ENCODE measurements at places on chromosomes 6 and 20.

GRCh38 chr6:5030596-5031136, 26.8 kb upstream of the RPP40 start:
- peak; percentile 29 for DNase-seq

- no peak for DNase-seq
Measured at GRCh38 chr6:26205625-26206574, 118.7 kb downstream of the HFE start.

- DNase-seq, result no peak
Measured at GRCh38 chr6:50285735-50286134, 236.0 kb upstream of the DEFB112 start.

DNA sequence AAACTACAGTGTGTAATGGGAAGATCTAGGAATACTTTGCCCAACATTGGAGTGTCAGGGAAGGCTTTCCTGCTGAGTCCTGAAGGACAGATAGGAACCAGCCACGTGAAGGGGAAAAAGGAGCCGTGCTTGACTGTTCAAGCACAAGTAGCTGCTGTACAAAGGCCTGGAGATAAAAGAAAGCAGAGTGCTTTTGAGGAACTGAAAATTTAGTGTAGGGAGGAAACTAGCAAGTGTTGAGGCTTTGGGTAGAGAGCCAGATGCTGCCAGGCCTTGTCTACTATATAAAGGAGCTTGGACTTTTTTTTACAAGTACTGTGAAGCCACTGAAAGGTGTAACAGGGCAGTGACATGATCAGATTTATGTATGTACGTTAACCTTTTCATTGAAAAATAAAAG, 39.0 kb downstream of the DSE start:
- DNase-seq, result no peak

GRCh38 chr20:44031781-44032582, 117.3 kb downstream of the TOX2 start:
- no peak for DNase-seq

DNA sequence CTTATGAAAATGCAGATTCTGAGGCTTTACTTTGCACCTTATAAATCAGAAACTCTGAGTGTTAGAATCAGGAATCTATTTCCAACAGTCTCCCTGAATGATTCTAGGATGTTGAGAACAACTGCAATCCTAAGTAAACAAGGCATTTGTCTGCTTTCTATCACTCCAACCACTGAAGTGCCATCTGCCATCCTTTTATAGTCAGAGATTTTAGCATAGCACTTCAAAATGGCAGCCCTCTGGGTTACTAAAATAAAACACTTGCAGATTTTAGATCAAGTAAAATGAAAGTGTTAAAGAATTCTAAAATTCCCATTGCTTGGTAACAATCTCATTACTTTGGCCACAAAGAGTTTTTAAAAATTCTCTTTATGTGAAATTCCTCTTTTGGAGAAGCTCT, 258.9 kb downstream of the CD109 start:
- no peak for DNase-seq

DNA sequence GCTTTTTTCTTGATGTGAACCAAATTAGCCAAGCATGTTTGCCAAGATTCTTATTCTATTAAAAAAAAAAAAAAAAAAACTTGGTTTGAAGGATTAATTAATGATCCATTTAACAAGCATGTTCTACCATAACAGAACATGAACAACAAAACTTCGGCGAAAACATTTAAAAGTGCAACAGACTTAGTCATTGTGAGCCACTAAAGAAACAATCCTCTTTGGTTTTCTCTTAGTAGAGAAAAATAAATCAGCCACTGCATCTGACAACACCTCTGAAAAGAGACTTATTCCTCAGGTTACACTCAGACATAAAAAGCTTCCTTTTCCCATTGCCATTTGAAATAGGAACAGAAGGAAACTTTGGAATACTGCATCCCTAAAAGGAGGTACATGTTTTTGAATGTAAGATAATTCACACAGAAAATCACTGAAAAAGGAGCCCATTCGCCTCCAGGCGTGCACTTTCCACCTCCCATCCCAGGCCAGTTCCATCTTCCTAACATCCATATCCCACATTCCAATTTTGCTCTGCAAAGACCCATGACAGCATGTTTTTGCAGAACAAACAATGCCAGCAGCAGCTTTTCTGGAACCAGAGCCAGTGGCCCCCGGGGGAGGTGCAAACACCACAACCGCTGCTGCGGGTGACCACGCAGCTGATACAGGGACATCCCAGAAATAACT, 79.5 kb downstream of the ZMYND8 start:
- no peak for DNase-seq

- no peak for DNase-seq
Measured at GRCh38 chr6:41071501-41071922, 644 bp downstream of the OARD1 start.

- DNase-seq, result no peak
Measured at GRCh38 chr20:15673206-15673605, 900.0 kb downstream of the KIF16B start.

DNA sequence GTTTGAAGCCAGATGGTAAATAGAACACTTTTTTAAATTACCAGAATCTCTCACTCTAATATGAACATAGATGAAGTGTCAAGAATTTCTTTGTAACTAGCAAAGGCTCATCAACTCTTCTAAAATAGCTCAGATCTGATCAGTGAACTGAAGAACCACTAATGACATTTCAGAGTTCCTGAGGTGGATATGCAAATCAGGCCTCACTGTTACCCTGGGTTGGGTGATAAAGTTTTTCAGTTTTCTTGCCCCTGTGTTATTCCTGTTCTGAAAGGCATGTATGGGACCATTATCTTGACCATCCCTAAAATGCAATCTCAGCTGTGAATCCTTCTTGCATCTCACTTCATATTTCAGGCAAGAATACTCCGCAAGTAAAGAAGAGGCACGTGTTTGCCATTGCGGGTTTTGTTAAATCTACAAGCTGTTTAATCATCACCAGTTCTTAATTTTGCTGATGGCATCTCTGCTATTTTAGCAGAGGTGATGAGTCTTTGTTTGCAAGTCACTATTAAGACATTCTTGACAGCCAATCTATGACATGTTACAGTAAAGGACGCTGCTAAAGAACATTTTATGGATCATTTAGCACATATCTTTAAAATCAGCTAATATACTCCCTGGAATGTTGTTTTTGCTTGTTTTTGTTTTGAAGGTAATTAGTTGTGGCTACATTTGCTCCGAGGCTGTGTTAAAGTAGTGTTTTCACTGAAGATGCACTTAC, 47.9 kb downstream of the KHDC1L start:
- DNase-seq, result no peak

- no peak for DNase-seq
Measured at GRCh38 chr6:130947464-130947863, 115.6 kb downstream of the EPB41L2 start.

- no peak for DNase-seq
Measured at GRCh38 chr6:41373627-41373918, 38.2 kb downstream of the NCR2 start.

Data from effector memory CD4-positive, alpha-beta T cell (primary cell).